Tongue (tissue), 3 donors: ENCODE measurements at places on chromosomes 11 and 22. TPM values are rescaled to one million over a fixed set of nuclear protein-coding genes. Genes with fewer than 3 reads are reported as not detected.

CCDC34 gene
- total RNA-seq, result 16.5 TPM

NARS2 gene
- total RNA-seq, result 27.8 TPM

TXNRD2 gene
- 15.0 TPM for total RNA-seq

DAGLA gene
- total RNA-seq, result 4.1 TPM

TMPRSS5 gene
- 0.92 TPM for total RNA-seq

CABP4 gene
- 1.1 TPM for total RNA-seq

LDLRAD3 gene
- total RNA-seq, result 10.9 TPM

IGLL1 gene
- total RNA-seq, result 1.5 TPM

LRP4 gene
- total RNA-seq, result 57.2 TPM

ARHGEF17 gene
- total RNA-seq, result 33.0 TPM

ANKRD13D gene
- total RNA-seq, result 36.9 TPM

ZC3H7B gene
- total RNA-seq, result 37.8 TPM

KCNJ1 gene
- total RNA-seq, result not detected

INPP5J gene
- 3.5 TPM for total RNA-seq

LTBP3 gene
- total RNA-seq, result 116 TPM

CCDC73 gene
- not detected for total RNA-seq

SYT7 gene
- 6.5 TPM for total RNA-seq

P2RX6 gene
- total RNA-seq, result 19.3 TPM

LUZP2 gene
- 3.6 TPM for total RNA-seq

NAV2 gene
- 13.7 TPM for total RNA-seq

RBMXL2 gene
- total RNA-seq, result not detected

APIP gene
- 30.5 TPM for total RNA-seq

FAM180B gene
- 1.4 TPM for total RNA-seq

CD82 gene
- 90.9 TPM for total RNA-seq

OR5B3 gene
- not detected for total RNA-seq

GAB4 gene
- total RNA-seq, result not detected

MUC5B gene
- total RNA-seq, result 159 TPM

APOBEC3B gene
- total RNA-seq, result 2.2 TPM

C11orf16 gene
- total RNA-seq, result not detected

TMA7B gene
- not detected for total RNA-seq

HBD gene
- not detected for total RNA-seq

CD3G gene
- total RNA-seq, result 1.1 TPM
